Activated T-helper 1 cell treated with Interleukin-2 at 50 U/mL for 16 hours (primary cell): ENCODE measurements at places on chromosomes 11 and 22.

DNA sequence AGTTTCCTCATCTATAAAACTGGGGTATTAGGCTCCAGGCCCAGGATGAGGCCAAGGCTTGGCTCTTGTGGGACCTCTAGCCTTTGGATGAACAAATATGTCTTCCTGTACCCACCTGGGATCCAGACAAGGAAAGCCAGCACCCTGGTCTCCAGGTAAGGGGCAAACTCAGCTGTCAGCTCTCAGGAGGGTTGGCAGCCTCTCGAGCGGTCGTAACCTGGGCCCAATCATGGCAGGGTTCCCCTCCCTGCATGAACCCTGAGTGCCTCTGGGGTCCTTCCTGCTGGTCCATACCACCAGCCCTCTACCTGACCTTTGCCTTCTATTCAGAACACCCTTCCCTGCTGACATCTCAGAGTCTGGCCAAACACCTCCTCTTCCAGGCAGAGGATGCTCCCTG lies 19.6 kb downstream of the SLC22A12 start:
- DNase-seq, result no peak

- no peak for DNase-seq
Observed at GRCh38 chr22:23289130-23289503, 108.8 kb downstream of the BCR start.

DNA sequence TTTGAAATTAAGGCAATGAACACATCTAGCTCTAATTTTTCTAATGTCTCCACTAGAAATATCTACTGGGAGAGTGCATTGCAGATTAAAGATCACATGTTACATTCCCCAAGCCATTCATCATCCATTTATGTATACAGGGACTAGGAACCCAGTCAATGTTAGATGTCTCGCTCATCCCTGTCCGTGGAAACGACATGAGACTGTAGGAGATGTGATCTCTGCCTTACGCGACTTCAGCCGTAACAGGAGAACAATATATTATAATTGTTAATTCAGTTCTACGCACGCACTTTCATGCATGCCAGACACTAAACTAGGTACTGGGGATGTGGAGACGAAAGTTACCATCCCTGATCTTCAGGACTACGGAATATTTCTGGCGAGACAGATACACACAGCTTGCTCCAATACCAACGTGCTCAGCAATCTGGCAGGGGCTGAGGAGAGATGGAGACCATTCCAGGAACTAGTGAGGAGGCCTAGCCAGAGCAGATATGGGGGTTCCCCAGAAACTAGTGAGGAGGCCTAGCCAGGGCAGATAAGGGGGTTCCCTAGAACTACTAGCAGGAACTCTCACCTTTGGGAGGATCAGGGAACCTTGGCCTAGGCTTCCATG lies 706 bp downstream of the DCPS start:
- DNase-seq, result no peak

GRCh38 chr11:34658071-34659015 lies 37.5 kb downstream of the EHF start:
- no peak for DNase-seq

DNA sequence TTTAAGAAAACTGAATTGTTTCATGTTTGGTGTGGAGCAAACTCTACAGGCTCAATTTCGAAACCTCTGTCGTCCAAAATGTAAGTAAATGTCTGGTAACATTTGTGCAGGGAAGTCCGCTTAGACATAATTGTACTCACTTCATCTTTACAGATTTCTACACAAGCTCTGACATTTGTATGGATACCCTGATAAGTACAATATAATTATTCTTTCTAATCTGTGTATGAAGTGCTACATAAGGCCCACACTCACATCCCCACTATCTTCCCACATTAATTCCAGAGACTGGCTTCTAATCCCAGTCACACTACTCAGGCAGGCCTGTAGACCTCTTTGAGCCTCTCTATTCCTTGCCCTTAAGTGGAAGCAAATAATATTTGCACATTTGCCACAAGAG lies 129.2 kb upstream of the LMO1 start:
- DNase-seq, result no peak

DNA sequence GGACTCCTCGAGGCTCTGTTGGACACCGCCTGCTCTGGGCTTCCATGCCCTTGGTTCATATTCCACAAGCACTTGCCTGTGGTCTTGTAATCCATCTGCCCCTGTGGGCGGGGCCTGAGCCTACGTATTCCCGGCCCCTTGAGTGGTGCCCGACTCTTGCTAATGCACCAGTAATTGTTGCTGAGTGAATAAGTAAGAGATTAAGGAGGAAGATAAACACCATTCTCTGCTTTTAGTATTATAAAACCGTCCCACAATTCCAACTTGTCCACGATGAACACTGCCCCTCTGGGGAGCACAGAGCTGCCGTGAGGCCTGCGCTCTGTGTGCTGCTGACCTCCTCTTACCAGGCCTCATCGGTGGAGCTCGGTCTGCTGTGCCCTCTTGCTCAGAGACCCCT lies 50.3 kb downstream of the MICAL2 start:
- no peak for DNase-seq

DNA sequence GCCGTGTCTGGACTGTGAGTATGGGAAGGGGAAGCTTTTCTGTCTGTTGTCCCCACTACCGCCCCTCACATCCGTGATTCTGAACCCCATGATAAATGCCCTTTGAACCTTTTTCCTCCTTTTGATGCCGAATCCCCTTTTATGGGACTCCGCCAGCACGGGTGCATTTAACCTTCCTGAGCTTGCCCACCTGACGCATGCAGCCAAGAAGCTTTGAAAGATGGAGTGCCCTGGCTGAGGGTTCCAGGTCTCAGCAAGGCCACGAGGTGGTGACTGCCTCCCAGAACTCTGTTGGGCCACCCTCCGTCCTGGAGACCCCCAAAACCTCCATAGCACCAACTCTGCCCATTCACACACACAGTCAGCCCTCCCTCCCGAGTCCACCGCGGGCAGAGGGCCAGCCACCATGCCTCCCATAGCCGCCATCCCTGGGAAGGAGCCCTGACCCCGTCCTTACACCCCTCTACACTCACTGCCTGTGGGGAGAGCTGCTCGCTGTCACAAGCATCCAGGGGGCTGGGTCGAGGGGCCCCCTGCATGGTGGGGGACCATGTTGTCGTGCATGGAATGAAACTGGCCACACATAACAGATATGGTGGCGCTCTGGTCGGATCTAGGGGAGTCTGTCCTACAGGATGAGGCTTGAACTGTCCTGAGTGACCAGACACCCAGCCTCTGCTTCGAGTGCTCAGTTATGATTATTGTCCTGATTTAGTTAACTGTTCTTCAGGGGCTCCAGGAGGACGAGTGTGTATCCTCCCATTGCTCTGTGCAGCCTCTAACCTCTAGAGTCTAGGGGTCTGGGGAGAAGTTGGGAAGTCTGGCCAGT lies 822 bp upstream of the COMT start:
- DNase-seq, result no peak

GRCh38 chr11:14322510-14322909 lies 36.5 kb downstream of the RRAS2 start:
- DNase-seq, result no peak

DNA sequence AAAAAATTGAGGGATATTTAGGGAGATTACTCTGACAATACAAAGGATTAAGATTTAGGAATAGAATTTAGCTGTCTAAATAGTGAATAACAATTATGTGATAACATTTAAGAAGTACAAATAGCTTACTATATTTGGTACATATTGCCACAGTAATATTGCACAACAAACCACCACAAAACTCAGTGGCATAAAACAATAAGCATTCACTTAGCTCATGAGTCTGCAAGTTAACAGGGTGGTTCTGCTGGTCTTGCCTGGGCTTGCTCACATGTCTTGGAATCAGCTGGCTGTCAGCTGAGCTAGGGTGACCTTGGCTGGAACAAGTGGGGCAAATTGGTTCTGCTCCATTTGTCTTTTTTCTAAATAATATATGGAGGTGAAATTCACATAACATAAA lies 115.1 kb downstream of the DCDC1 start:
- DNase-seq, result no peak

- DNase-seq, result no peak
Observed at GRCh38 chr11:90717522-90717921, 494.7 kb upstream of the CHORDC1 start.

GRCh38 chr11:77223797-77224196 lies 77.7 kb downstream of the GDPD4 start:
- DNase-seq, result no peak

- no peak for DNase-seq
Observed at GRCh38 chr11:78384231-78384630, 33.4 kb downstream of the GAB2 start.

- DNase-seq, result no peak
Observed at GRCh38 chr11:5123802-5124521, 14.2 kb downstream of the OR52A5 start.

DNA sequence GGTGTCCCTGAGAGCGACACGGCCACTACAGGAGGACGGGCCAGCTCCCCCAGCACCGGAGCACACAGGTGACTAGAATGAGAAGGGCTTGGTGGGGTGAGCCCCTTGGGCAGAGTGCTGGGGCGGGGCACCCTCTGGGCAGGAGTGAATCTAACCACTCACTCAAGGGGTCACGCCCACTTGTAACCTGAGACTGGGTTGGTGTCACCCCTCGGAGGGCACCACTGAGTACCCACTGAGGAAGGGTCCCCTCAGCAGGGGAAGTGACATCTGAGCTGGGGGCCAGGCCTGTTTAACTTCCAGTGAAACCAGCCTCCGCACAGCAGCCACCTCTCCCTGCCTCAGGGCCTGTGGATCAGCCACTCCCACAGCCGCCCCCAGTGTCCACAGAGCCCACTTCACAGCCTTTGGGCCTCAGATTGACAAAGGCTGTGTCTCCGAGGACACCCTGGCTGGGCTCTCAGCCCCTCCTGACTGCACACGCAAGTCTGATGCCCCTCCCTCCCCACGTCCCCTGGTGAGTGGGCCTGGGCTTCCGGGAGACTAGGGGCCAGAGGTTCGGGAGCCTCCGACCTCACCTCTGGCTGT lies 5.6 kb downstream of the GATD1 start:
- DNase-seq, result no peak

DNA sequence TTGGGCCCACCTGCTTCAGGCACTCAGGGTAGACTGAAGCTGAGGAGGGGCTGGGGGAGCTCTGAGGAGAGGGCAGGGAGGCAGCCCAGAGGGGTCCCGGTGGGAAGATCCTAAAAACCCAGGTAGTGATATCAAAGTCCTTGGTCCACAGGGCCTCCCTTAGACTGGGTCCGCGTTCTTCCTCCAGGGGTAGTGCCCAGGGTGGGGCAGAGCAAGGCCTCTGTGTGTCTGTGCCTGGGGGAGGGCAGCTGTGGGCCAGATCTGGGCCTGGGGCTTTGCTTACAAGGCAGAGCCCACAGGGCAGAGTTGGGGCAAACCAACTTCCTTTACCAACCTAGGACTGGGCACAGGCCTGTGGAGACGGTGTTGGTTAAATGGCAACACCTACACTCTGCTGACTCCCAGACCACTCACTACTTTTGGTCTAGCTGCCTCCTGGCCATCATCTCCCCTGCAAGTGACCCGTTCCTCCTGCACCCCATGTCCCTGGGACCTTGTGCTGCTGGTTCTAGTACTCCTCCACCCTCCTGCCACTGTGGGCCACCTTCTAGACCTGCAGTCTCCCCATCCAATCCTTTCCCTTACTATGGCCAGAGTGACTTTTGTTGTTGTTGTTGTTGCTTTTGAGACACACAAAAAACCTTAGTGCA lies 15.8 kb downstream of the ATG16L2 start:
- no peak for DNase-seq

GRCh38 chr22:36467946-36468345 lies 13.5 kb downstream of the TXN2 start:
- no peak for DNase-seq
